ENCODE measurements at places on chromosomes 13 and 19.
A peak's percentile ranks its signal among the peaks of the same experiment; 100 is the strongest.

GRCh38 chr13:27024074-27024461 is 147.5 kb downstream of the USP12 start:
- DNase-seq: no peak

- no peak for DNase-seq
Observed at GRCh38 chr19:47644743-47645482, 36.0 kb downstream of the BICRA start.

GRCh38 chr13:20366056-20366455 is 133.9 kb upstream of the GJB6 start:
- DNase-seq: no peak

- no peak for DNase-seq
Observed at GRCh38 chr19:11927227-11927626, 2.3 kb downstream of the ZNF700 start.

DNA sequence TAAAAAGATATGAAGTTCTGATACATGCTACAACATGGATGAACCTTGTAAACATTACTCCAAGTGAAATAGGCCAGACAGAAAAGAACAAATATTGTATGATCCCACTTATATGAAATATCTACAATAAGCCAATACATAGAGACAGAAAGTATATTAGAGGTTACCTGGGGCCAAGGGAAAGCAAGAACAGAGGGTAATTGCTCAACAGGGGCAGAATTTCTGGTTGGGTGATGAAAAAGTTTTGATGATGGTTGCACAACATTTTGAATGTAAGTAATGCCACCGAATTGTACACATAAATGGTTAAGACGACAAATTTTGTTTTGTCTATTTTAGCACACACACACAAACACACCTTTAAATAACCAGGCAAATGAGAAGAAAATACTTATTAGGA is 268.4 kb downstream of the FOXO1 start:
- DNase-seq: no peak

- DNase-seq: no peak
Observed at GRCh38 chr19:18108897-18109296, 11.3 kb downstream of the MAST3 start.

DNA sequence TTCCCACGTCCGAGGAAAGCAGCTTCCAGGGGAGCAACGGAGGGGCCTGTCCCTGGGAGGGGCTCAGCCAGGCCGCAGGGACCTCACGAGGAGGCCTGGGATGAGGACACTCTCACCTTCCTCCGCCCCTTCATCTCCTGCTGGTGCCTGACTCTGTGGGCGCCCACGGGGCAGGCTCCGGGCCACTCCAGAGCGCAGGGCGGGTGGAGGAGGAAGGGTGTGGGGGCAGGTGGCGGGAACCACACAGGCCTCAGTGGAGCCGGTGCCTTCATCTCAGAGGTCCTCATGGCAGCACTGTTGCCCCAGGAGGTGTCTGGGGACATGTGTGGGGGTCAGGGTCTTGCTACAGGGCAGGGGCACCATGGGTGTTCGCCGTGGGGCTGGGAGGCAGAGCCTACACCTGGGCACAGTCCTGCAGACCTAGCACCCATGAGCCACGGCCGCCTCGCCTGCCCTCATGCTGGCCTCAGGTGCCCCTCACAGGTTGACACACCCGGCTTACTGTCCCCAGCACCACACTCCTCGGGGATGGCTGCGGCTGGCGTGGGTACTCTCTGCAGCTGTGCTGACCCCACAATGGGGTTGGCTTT is 10.1 kb upstream of the TMEM255B start:
- no peak for DNase-seq

DNA sequence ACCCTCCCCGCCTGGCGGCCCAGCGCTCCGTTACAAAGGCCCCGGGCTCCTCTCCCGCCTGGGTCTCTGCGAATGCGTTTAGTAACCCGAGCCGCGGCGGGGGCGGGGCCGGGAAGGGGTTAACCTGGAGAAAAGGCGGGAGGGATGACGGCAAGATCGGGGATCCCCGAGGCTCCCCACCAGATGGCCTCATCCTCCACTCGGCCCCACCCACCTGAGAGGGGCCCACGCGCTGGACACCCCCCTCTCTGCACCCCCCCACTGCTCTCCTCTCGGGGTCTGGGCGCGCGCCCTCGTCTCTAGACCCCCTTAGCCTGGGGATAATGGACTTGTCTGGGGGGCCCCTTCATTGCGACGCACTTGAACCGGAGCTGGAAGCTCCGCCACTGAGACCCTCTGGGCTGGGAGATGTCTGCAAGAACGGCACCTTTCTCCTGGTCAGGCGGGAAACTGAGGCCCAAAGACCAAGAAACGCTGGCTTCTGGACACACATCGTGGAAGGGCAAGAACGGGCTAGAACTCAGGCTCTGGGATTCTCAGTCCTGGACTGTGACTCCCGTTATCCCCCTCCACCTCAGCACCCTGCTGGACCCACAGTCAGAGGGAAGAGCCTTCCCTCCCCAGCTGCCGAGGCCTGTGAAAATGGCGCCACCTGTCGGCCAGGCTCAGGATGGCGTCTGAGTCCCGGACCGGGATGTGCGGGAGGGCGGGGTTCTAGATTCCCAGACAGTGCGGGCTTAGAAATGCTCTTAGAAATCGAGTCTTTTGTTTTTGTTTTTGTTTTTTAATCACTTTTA is 2.9 kb upstream of the LTBP4 start:
- DNase-seq: peak; percentile 85

- DNase-seq: peak; percentile 45
Observed at GRCh38 chr13:40315416-40316064, 350.9 kb downstream of the FOXO1 start.

- DNase-seq: no peak
Observed at GRCh38 chr19:49741210-49741844, 21.8 kb downstream of the TSKS start.

DNA sequence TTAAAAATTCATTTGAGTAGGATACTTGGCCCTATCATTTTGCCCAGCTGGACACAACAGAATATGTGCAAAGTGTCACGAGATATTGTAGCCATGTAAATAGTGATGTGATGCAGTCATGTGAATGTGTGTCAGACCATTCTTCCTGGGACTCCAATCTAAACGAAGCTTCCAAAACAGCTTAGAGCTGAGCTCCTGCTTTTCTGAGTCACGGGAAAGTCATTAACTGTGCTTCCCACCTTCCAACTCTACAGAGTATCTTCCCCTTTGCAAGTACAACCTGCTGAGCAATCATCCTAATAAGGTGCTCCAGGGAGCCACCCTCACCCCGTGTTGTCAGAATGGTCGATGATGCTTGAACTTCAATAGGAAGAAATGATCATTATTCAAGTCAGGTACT is 294.7 kb downstream of the MYO16 start:
- DNase-seq: no peak

GRCh38 chr19:47494211-47494547 is 10.2 kb upstream of the KPTN start:
- no peak for DNase-seq

DNA sequence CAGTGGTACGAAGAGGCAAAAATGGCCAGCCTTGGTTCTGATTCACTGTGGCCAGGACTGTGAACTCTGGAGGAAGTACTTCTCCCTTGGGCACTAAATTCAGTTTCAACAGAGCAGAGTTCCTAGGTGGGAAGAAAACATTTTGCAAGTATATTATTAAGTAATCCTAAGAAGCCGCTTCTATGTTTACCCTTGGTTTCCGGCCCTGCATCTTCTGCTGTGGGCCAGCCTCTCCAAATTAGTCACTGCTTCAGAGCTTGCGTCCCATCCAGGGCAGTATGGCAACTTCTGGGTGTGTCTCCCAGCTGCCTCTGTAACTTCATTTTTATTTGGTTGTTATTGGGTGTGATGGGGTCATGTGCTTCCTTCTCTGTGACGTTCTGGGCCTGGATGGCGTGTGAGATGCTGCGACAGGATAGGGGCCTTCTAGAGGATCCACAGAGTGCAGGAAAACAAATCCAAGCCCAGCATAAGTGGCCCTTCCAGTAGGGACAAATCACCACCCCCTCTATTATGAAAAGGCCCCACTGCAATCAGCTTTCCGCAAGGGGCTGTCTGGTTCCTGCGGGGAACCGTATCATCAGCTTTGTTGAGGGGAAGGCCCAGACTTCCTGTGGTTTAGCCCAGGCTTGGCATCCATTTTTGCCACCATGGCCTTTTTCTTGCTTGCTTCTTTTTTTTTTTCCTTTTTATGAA is 55.1 kb upstream of the C1QTNF9 start:
- peak; percentile 64 for DNase-seq

GRCh38 chr19:19428746-19429145 is 23.3 kb downstream of the GATAD2A start:
- no peak for DNase-seq

DNA sequence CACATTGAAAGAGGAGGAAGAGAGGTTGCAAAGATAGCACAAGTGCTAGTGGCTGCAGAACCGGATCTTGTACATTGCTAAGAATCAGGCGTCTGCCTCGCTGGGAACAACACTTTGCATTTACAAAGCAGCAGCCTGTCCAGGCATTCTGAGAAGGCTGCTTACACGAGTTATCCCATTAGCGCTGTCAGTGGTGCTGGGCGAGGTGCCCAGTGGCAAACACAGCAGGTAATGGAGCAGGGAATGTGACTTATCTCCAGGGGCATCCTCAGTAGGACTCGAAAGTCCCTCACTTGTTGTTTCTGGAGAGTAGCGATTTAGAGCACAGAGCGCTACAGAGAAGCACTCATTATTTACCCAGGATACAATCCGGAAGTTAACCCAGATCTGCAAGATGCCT is 209.6 kb downstream of the OLFM4 start:
- no peak for DNase-seq

GRCh38 chr19:45613926-45614725 is 12.1 kb upstream of the GPR4 start:
- DNase-seq: no peak

DNA sequence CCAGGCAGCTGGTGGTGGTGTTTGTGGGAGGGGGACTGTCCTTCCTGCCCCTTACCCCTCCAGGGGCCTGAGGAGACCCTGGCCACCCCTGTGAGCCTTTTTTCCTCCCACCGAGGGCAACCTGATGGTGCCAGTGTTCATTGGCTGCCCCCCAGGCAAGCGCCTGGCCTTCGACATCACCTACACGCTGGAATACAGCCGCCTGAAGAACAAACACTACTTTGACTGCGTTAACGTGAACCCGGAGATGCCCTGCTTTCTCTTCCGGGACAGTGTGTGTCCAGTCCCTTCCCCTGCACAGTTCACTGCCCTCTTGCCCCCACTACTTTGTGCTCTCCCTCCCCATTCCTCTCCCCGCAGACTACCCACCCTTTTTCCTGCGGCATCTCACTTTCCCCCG is 7.3 kb upstream of the PSMD8 start:
- no peak for DNase-seq

- DNase-seq: no peak
Observed at GRCh38 chr19:3698974-3699740, 1.1 kb downstream of the PIP5K1C start.

- DNase-seq: no peak
Observed at GRCh38 chr19:7426986-7427385, 61.8 kb downstream of the PEX11G start.

DNA sequence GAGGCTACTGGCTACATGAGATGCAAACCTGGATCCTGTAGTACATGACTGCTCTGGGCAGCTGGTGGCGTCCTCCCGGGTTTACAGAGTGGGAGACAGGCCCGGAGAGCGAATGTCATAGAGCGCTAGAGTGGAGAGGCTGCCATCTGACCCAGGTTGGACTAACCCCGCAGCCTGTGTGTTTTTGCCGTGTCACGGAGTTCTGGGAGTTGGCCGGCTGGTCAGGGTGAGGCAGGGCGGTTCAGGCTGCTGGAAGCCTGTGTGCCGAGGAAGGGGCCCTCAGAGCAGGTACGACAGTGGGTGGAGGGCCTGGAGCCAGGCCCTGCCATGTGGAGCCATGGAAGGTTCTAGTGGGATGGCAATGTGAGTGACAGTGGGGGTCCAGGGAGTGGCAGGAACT is 12.5 kb downstream of the CRTC1 start:
- DNase-seq: no peak

DNA sequence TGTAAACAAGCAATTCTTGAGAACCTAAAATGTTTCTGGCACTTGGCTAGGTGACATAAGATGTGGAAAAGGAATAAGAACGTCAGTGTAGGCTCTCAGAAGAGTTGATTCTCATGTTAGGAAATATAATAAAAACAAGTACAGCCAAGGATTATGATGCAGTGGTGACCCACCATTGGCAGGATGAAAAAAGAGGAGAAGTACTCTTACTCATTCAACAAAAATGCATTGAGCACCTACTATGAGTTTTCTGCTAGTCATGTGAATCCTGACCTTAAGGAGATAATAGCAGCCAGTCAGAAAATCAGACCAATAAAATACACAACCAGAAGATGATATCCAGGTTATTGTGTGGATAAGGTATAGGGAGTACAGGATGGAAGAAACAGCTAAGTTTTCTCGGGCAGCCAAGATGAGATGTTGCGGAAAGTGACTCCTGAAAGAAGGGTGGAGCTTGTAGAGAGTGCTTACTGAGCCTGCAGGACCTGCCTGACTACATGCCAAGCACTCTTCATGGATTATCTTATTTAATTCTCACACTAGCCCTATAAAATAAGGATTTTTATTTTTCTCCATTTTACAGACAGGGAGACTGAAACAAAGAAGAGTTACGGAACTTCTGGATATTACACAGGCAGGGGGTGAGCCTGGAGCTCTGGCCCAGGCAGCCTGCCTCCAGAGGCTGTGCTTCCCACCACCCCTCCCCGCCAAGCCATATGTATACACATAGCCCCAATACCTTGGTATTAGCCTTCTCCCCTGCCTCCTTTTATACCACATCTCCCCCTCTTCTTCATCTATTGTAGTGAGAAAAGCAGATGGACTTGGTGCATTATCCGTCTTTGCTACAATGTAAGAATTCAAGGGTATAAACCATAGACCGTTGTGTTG is 58.0 kb downstream of the TGDS start:
- DNase-seq: no peak

DNA sequence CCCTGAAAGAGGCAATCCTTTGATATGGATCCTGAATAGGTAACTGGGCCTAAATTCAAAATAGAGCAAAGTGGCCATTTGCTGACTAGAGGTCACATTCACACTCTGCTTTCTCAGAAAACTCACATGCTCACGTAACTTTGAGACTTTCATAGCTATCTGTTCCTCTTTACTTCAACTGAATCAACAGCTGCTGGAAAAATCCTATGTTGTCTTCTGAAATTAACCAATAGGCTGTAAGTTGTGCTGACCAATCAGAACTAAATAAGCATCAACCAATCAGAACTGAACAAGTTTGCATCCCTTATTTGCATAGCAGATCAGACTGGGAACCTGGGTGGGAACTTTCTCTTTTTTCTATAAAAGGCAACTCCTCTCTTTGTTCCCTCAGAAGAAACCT is 24.0 kb upstream of the TBC1D4 start:
- DNase-seq: no peak

- DNase-seq: no peak
Observed at GRCh38 chr13:36142735-36143134, 11.6 kb upstream of the DCLK1 start.

All from stimulated activated naive CD4-positive, alpha-beta T cell (primary cell).